CD14-positive monocyte (primary cell): ENCODE measurements at places on chromosomes 12 and 14. TPM values are rescaled to one million over a fixed set of nuclear protein-coding genes. Genes with fewer than 3 reads are reported as not detected.

- DNase-seq = no peak
Measured at GRCh38 chr12:53725824-53726223, 1.4 kb downstream of the CALCOCO1 start.

- DNase-seq = no peak
Measured at GRCh38 chr12:31722580-31722979, 6.2 kb downstream of the AMN1 start.

DNA sequence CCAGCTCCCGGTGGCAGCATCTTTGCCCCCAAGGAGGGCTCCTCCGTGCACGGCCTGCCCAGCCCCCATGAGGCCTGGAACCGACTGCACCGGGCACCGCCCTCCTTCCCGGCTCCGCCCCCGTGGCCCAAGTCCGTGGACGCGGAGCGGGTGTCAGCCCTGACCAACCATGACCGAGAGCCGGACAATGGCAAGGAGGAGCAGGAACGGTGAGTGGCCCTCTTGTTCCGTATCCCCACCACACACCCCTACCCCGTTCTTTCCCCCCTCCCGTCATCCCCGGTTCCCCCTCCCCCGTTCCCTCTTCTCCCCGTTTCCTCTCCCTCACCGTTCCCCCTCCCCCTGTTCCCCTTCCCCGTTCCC is 28.3 kb downstream of the LRCOL1 start:
- DNase-seq = no peak

GRCh38 chr12:8917031-8917430 is 2.7 kb downstream of the PHC1 start:
- no peak for DNase-seq

FAM222A gene
- polyA plus RNA-seq = 0.09 and 0.27 TPM in 2 replicates

ZFYVE21 gene
- 36.5 TPM for polyA plus RNA-seq
